ENCODE measurements at places on chromosomes 12 and 14. TPM values are rescaled to one million over a fixed set of nuclear protein-coding genes. Genes with fewer than 3 reads are reported as not detected.

- DNase-seq: no peak
Observed at GRCh38 chr12:89326239-89327040, 25.9 kb downstream of the DUSP6 start.

DNA sequence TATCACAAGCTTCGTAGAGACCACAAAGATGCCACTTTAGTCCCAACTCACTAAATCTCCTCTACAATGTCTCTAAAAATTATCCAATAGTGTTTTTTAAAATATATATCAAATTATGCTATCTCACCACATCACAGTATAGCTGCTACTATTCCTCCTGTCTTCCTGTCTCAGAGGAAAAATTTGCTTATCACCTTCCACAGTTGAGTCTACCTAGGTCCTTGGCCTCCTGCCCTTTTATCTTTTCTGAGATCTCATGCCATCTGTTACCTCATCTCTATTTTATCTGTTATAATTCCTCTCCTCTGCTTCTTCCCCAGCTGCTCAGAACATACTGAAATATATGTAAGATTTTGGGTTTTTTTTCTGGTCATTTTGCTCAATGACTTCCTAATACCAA lies 568.2 kb downstream of the DIO2 start:
- no peak for DNase-seq

- no peak for DNase-seq
Observed at GRCh38 chr12:8887285-8887715, 27.0 kb upstream of the PHC1 start.

GRCh38 chr14:60226298-60226697 lies 22.7 kb upstream of the PPM1A start:
- no peak for DNase-seq

GRCh38 chr14:35986219-35986573 lies 160.1 kb downstream of the BRMS1L start:
- DNase-seq: no peak

GRCh38 chr14:63996016-63996415 lies 143.2 kb downstream of the SYNE2 start:
- DNase-seq: no peak

DNA sequence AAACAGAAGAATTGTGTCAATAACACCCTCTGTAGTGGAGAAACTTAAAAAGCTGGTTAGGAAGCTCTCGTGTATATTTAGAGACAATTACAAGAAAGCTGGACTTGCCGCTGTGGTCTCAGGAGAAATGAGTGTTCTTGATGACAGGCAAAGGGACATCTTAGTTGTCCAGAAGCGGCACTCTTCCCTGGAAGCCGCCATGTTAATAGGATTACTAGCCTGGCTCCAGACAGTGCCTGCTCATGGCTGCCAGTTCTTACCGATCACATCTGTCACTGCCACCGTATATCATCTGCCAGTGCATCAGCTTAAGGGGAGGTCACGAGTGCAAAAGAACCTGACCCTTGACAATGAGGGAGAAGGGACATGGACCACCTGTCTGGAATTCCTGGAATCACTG lies 48.9 kb downstream of the C14orf132 start:
- peak; percentile 31 for DNase-seq

- DNase-seq: no peak
Observed at GRCh38 chr12:6697584-6698351, 2.8 kb downstream of the PIANP start.

DNA sequence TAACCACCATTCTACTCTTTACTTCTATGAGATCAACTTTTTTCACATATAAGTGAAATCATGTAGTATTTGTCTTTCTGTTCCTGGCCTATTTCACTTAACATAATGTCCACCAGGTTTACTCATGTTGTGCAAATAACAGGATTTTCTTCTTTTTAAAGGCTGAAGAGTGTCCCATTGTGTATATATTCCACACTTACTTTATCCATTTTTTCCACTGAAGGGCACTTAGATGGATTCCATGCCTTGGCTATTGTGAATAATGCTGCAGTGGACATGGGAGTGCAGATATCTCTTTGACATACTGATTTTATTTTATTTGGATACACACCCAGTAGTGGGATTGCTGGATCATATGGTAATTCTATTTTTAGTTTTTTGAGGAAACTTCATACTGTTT lies 181.1 kb upstream of the HMGA2 start:
- no peak for DNase-seq

ITGB7 gene
- total RNA-seq: 2.1 TPM

COCH gene
- total RNA-seq: 8.5 TPM

RPS6KL1 gene
- 17.0 TPM for total RNA-seq

SLC8B1 gene
- total RNA-seq: 21.6 TPM

All from posterior vena cava (tissue), 2 donors.